Activated CD4-positive, alpha-beta T cell treated with anti-CD3 and anti-CD28 coated beads for 48 hours (primary cell): ENCODE measurements at places on chromosomes 2 and 18.

DNA sequence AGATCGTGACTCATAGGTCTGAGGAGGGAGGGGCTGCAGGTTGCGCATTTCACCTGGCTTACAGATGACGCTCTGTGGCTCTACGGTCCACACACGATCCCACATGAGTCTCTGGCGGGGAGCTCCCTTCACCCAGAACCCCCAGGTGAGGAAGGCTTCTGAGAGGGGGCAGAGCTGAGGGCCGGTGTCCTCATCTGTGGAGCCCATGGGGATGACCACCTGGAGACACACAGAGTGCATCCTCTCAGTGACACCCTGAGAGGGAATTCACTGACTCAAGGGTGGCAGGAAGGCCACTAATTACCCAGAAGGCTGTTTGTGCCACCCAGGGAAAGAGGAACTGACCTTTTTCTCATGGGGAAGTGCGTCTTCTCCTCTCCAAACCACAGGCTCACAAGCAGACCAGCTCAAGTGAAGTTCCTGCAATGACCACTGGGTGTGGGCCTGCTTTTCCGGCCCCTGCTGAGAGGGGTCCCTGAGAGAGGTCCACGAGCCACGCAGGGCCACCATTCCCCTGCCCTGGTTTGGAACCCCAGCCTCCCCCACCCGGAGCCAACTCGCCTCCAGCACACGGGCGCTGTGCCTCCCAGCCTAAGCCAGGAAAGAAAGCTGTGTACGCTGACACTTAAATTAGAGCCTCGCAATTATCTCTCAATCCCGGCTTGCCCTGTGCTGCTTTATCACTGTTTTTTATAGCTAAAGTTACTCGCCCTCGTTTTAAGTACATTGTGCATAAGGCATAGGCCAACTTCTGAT is 114.1 kb downstream of the BCL11A start:
- DNase-seq, result no peak

DNA sequence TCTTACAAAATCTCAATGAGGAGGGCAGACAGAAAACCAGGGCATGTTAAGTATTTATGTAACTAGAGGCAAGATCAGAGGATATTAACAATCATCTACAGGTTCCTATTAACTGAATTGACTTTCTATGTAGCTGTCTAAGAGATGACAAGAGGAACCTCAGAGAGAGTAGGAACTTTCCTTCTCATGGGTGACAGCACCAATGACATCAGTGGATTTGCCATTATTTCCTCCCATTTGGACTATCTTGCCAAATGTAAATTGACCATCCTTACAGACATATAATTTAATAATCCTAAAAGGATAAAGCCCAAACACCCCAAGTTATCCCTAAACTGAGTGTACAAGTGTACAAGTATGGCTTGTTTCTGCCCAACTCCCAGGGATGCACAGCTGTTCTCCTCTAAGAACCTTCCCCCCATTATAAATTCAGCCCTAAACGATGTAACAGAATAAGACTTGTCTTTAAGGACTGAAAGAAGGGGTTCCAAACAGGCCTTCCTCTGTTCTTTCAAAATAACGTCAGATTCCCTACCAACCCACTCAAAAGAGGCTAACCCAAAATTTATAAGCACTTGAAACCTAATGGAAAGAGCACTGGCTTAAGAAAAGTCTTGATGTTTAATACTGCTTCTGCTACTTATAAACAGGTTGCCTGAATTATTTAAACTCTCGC is 73.4 kb upstream of the CHAC2 start:
- no peak for DNase-seq

- peak; percentile 75 for DNase-seq
Observed at GRCh38 chr2:105749583-105750400, 5.1 kb downstream of the NCK2 start.

DNA sequence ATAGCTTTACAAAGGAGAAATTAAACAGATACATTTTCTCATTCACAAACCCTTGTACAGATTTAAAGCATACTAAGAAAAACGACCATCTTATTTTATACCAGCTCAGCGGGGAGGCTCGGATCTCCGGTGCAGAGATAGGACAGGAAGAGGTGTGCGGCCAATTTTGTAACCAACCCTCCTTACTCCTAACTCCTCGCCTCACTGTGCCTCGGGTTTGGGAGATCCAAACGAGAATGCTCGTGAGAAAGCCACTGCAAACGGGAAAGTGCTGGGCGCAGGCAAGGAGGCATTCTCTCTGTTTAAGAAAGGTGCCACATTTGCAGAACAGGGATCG is 1.2 kb downstream of the KDSR start:
- peak; percentile 27 for DNase-seq

DNA sequence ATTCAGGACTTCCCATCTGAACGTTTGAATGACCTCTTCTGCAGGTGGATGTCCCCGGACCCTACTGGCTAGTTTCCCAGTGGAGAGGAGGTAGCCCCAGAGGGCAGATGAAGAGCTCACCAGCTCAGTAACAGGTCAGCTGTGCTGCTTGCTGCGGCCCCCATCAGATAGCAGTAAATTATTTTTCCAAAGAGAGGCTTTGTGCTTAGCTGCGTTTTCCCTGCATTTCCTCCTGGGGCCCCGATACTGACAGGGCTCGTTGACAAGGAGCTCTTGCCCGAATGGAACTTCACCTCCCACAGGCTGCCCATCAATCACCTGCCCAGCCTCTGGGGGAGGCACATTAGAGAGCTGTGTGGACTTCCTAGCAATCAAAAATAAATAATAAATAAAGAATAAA is 185.8 kb downstream of the DOK6 start:
- DNase-seq, result no peak

- no peak for DNase-seq
Observed at GRCh38 chr2:150234787-150235446, 252.6 kb downstream of the RND3 start.
